ENCODE measurements at places on chromosomes 5 and 9.

- no peak for ATAC-seq
These were observed 52.6 kb downstream of the ALDH7A1 start for GRCh38 chr5:126542441-126542840.

DNA sequence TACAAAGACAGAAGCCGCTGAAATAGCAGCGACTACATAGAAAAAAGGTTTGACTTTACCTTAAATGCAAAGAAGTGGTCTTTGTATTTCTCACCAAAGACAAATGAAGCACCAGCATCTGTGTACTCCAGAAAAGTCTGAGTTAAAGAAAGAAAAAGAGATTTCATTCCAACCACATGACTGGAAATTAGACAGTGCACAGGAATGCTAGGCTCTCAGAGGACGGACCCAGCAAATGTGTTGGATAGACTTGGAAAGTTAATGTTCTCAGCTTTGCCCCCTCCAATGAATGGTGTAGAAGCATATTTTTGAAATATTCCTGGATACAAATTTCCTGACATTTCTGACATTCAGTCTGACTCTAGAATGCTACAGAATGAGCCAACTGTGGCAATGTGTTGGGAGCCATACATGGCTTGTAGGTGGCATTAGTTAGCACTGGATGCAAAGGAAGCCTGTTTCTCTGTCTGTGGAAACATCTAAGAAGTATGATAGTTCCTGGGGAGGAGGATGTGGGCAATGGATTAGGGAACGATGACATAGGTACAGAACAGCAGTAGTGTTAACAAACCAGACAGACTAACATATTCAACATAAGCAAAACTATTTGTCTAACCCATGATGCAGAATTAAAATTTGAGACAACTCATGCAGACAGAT lies 43.3 kb downstream of the SLC28A3 start:
- no peak for ATAC-seq

DNA sequence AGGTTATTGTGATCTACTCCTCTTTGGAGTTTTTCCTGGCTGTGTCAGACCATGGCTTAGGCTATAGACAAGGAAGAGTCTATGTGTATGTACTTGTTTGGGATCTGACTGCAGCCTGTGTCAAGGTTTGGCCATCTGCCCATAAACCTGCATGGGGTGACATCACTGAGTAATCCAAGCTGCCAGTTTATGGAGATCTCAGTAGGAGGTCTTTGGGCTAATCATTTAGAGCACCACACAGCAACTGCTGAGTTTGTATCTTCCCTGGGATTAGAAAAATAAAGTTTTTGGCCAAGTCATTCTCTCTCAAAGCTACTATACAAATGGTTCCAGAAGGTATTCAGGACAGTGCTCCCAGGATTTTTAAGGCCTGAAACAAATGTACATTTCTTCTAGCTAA lies 65.5 kb upstream of the HSPB3 start:
- ATAC-seq = no peak

- no peak for ATAC-seq
These were observed 152.9 kb upstream of the ANKRD55 start for GRCh38 chr5:56386046-56386445.

- ATAC-seq = no peak
These were observed 610.9 kb downstream of the DTWD2 start for GRCh38 chr5:118377420-118377819.

DNA sequence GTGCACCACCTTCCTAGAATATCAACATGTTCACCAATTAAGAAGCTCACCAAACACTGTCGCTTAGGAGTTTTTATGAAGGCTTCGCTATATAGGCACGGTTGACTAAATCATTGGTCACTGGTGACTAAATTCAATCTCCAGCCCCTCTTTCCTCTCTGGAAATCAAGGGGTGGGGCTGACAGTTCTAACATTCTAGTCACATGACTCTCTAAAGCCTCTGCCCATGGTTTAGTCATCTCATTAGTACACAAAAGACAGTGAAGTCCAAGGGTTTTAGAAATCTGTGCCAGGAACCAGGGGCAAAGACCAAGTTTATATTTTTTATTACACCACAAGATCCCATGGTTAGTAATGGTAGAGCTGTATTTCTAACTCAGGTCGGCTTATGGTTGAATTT lies 243.2 kb downstream of the ELAVL2 start:
- ATAC-seq = no peak

DNA sequence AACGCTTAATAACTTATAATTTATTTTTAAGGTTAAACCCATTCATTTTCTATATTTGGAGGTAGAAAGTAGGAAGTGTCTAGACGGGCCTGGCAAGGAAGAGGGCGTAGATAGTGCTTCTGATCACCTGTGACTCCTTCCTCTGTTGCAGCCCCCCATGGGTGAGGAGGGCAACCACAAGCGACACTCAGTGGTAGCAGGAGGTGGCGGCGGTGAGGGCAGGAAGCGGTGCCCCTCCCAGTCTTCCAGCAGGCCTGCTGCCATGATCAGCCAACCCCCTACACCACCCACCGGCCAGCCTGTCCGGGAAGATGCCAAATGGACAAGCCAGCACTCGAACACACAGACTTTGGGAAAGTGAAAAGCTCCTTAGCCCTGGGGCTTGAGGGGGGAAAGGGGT lies 36.7 kb downstream of the FAXDC2 start:
- no peak for ATAC-seq

DNA sequence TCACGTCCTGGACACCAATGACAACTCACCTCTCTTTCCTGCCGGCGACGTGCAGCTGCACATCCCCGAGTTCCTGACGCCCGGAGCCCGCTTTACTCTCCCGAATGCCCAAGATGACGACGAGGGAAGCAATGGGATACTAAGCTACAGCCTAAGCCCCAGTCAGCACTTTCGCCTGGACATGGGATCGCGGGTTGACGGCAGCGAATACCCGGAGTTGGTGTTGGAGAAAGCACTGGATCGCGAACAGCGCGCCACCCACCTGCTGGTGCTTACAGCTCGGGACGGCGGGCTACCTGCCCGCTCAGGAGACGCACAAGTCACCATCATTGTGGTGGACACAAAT lies 1.1 kb downstream of the PCDHAC1 start:
- no peak for ATAC-seq

- ATAC-seq = no peak
These were observed 82.1 kb upstream of the IL33 start for GRCh38 chr9:6133346-6134063.

- ATAC-seq = peak; percentile 14
These were observed 14.2 kb downstream of the CACNA1B start for GRCh38 chr9:137891588-137892423.

DNA sequence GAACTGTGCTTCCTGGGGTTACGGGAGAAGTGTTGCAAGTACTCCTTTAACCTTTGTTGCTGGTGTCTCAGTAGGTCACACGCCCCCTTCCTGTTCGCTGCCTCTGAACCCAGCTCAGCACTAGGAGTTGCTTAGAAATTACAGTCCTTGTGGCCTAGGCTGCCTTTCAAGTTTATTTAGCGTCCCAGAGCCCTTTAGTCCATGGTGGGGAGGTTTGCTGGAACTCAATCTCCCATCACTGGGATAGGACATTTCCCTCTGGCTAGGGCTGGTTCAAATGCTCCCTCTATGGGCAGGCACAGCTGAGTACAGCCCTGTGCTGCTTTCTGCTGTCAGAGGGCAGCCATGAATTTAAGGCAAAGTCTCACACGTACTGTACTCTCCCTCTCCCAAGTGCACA lies 4.7 kb downstream of the IFNA8 start:
- no peak for ATAC-seq

GRCh38 chr5:149024477-149024876 lies 38.4 kb downstream of the SH3TC2 start:
- ATAC-seq = no peak

GRCh38 chr9:34688329-34689115 lies 2.6 kb downstream of the CCL19 start:
- no peak for ATAC-seq

DNA sequence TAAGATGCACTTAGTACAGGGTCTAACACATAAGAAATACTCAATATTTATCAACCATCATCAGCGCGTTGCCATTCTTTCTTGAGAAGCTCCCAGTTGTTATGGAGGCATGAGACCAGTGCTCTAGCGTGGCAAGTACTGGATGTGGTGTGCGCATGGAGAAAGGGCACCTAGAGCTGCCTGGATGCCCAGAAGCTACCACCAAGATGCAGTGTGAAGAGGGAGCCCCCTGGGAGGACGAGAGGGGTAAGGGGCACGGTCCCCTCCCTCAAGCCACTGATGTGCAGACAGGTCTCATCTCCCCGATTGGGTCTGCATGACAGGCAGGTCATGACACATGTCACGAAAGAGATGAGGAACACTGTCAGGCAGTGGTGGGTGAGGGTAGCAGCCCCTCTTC lies 127.7 kb upstream of the CXCL14 start:
- no peak for ATAC-seq

DNA sequence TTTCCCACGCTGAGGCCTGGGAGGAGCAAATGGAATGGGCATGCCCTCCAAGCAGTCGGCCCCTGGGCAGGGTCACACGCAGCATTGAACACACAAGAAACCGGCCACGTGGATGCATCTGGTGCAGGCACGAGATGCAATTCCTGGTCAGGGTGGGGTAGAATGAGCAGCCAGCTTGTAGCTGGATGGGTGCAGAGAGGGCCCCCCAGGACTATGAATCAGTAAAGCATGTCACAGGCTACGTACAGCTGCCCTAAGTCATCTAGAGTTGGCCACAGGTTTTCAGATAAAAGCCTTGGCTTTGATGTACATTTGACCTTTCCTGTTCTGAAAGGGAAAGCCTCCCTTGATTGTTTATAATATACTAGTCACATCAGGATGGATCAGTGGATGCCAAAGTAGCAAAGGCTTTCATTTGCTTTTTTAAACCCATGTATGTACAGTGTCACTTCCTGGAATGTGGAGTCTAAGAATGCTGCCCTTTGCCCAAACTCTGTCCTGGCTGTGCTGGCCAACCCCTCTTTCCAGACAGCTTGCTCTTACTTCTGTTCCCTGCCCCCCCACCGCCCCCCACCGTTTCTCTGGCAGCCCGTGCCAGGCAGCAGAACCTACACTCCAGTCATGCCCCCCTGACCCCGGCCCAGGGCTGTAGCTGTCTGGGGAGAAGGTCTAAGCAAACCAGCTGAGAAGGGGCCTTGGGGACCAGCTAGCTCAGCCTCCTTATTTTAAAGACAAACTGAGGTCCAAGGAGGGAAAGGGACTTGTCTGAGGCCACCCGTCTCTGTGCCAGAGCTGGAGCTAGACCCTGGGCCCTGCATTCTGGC lies 169.2 kb downstream of the HSPA4 start:
- ATAC-seq = no peak

DNA sequence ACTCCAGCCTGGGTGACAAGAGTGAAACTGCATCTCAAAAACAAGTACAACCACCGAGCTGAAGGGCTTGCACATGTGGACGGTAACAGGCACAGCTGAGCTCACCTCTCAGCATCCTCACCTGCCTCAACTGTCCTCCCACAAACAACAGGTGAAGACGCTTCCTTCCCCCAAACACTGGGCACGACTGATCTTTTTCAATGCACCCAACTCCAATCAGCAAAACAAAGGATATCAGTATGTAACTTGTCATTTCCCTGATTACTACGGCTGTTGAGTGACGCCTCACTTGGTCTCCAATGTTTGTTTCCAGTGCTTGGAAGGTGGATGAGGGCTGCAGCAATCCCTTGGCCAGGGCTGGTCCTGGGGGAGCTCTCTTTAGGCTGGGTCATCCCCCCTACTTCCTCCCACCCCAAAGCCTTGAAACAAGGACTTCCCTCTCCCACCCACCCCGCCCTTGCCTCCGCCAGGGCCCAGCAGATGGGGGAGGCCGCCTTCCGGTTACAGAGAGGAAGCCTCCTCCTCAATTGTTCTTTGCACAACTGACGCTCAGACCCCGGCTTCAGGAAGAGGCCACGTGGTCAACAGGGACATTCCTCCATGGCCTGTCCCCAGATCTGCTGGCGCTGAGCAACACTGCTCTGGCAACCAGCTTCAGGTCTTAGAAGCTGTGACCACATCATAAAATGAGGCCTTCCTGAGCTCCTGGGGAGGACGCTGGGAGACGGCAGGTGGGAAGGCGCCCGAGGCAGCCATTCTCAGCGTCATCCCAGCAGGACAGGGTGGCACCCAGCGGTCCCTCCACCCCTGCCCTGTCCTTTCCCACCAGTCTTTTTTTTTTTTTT lies 5.9 kb downstream of the FAM78A start:
- ATAC-seq = peak; percentile 32

DNA sequence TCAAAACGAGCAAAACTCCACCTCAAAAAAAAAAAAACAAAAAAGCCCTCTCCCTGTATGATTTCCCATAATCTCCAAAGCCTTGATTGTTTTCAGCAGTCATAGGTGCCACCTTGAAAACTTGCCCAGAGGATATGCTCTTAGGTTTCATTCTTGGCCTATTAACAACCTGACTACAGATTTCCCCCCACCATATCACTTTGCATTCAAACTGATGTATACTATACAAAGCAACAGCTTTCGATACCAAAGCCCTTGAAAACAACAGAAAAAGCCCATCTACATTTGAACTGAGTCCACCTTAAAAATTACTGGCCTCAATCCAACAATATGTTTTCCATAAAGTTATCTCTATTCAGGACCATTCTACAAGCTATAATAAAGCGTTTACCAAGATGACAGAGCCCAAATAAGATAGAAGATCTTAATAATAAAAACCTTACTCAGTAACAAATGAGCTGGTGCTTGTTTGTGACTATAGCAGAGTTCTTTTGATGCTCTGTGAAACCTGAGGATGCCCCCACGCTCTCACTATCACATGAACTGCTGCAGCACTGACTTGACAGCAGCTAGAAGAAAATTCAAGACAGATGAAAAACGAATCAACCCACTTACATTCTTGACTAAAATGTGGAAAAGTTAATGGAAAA lies 44.4 kb downstream of the FNBP1 start:
- ATAC-seq = no peak

DNA sequence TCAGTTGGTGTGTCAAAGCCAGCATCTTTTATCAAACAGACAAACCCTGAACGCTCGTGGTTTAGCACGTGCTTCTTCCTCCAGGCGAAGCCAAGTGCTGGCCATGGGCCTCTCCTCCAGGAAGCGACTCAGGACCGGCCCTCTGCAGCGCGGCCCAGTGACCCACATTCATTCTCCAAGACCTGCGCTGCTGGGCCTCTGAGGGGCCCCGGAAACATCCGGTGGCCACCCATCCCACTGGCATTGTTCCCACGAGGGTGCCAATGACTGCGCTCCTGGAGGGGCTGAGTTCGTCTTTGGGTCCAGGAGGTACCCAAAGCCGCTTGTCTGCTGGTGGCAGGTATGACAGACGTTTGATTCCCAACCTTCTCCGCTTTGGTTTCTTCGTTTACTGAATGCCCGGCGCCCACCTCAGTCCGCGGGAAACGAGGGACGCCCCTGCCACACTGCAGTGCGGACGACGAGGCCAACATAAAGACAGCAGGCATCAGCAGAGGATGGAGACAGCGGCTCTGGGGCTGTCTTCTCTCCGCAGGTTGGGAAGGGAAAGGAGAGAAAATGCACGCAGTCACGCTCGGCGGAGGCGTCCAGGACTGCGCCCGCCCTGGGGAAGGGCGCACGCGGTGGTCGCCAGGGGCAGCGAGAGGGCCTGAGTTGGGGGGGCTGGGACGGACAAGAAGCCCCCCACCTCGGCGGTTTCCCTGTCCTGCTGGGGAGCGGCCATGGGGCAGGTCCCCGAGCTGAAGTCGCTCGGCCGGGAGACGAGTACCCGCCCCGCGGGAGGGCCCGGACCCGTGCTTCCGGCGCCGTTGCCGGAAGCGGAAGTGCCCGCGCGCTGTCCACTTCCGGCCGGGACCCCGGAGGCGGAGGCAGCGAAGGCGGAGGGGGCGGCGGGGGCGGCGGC lies at the start of gene EXOC3:
Gene EXOC3, plus strand, starts transcription at position 842 of the 904 bp plus-strand sequence. CDS start 3,030 bp downstream, outside the sequence.
- ATAC-seq = peak; percentile 89

GRCh38 chr9:88071331-88071730 lies 66.9 kb downstream of the SPATA31C2 start:
- no peak for ATAC-seq
